ENCODE measurements at places on chromosomes 2 and 18.

DNA sequence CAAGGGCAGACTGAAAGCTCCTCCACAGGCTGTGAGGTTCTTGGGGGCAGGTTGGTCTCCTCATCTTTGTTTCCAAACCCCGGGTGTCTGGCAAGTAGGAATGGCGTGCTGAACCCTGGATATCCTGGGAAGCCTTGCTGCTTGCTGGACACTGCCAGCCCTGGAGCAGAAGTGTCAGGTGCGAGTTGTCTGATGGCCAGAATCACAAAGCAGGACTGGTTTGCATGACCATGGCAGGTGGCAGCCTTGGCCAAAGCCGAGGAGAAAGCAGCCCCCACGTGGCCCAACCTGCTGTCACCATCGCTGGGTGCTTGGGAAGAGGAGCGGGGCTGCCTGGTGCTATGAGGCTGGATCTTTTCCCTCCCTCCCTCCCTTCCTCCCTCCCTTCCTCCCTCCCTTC is 309.5 kb upstream of the HS6ST1 start:
- DNase-seq: peak; percentile 22

GRCh38 chr2:197838036-197838435 is 33.6 kb downstream of the PLCL1 start:
- no peak for DNase-seq

- DNase-seq: no peak
Observed at GRCh38 chr2:208541989-208542464, 135.4 kb downstream of the PTH2R start.

DNA sequence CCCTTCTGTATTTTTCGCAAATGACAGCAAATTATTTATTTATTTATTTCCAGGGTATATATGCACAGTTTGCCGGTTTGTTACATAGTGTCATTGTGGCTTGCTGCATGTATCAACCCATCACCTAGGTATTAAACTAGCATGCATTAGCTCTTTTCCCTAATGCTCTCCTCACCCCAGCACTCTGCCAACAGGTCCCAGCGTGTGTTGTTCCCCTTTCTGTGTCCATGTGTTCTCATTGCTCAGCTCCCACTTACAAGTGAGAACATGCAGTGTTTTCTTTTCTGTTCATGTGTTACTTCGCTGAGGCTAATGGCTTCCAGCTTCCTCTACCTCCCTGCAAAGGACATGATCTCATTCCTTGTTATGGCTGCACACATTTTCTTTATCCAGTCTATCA is 592.3 kb downstream of the TRIB2 start:
- no peak for DNase-seq

DNA sequence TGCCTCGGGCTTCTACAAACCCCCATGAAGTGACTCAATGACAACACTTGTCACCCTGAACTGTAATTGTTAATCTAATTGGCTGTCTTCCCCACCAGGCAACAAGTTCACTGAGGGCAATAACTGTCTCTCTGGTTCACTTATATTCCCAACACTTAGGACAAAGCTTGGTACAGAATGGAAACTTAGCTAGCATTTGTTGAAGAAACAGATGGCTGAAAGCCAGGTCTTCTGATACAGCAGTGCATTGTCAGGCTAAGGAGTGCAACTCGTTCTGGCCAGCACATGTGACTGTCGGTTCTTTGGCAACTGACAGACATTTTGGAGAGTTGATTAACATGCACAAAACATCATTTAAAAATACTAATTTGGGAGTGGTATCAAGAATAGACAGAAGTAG is 14.6 kb upstream of the DNAJC27 start:
- DNase-seq: no peak

DNA sequence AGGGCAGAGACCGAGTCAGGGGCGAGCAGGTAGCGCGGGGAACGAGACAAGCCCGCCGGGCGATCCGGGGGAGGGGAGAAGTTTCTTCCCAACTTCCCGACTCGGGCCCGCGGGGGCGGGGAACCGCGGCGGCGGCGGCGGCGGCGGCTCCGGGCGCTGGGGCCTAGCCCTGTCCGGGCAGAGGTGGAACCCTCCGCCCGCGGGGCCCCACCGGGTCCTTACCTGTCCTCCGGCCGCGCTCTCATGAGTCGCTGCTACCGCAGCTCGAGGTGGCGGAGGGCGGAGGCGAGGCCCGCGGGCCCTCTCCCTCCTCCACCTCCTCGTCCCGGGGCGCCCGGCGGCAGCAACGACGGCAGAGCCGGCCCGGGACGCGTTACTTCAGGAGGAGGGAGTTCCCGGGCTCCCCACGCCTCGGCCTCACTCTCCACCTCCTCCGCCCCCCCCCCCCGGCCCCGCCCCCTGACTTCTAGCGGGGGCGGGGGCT is at the start of gene YES1:
Gene YES1 (minus strand): TSS at position 351 of the 484 bp plus-strand sequence. CDS start 55,415 bp downstream, outside the sequence.
- DNase-seq: no peak

DNA sequence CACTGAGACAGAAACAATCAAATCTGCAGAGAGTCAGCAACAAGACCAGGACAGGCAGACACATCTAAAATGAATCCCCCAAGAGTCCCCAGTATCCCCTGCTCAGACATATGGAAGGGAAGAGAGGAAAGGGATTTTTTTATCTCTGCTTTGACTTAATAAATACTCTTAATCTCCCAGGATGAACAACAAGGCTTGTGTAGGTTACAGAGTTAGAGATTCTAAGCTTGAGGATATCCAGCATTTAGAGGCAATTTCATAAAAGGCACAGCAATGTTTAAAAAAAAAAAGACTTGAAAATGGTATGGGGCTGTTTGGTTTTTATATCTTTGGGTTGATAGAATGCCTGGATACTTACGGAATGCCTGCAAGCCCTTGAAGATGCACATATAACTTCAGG is 199.9 kb downstream of the ARL4C start:
- DNase-seq: no peak

DNA sequence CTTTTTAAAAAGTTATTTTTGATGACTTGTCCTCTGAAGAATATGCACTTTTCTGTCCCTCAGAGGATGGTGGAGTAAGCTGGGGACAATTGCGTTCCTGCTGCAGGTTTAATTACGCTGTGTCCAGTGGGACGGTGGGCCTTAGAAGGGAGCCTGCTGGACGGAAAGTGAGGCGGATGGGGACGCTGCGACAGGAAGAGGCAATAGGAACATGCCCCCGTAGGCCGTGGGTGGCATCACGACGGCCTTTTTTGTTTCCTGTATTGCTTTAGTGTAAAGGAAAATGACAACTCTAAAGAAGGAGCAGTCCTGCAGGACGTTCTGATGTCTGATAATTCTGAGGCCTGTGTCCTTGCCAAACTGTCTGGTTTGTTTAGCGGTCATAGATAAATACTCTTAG is 121.6 kb downstream of the NFATC1 start:
- peak; percentile 34 for DNase-seq

- DNase-seq: no peak
Observed at GRCh38 chr18:37575646-37576045, 10.0 kb upstream of the CELF4 start.

DNA sequence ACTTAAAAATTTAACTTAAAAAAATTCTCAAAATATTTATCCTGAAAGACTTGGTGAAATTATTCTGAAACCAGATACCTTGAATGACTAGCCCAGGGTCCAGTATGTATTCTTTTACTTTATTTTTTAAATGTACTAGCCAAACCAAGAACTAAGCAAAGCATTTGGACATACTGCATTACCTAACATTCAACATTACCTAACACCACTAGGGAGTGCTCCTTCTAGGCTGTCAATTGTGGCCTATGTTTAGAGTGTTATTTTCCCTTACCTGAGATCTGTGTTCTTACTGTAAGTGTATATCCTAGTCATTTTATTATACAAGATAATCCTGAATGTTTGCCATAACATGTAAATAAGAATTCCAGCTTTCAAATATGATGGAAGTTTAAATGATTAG is 496.6 kb downstream of the PTPRM start:
- DNase-seq: no peak

- DNase-seq: no peak
Observed at GRCh38 chr2:60884800-60885199, 3.4 kb downstream of the REL start.

DNA sequence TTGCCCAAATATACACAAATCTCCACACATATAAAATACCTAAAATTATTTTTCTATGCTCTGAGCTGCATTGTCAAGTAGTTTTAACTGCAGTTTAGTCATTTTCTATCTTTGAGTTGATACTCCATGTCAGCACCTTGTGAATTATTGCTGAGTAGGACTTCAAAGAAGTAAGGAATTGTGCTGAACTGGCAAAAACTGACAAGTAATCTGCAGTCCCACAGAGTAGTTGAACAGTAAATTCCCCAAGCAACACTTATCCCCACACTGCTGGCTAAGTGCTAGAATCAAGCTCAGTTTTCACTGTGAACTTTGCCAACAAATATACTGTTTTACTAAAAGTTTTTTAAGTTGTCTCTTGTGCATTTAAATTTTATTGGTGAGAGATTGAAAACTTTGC is 141.8 kb upstream of the ST6GAL2 start:
- no peak for DNase-seq

DNA sequence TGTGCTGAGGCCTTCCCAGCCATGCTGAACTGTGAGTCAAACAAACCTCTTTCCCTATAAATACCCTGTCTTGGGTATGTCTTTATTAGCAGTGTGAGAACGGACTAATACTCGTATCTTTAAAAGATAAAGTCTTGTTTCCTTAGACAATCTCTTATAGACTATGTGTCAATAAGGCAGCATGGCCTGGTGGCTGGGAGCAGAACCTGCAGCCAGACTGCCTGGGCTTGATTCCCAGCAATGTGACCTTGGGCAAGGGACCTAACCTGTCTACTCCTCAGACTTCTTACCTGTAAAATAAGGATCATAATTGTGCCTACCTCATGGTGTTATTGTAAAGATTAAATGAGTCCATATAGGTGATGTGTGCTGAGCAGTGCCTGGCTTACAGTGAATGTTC is 198.7 kb downstream of the CDH20 start:
- DNase-seq: no peak

GRCh38 chr2:177207101-177207500 is 5.5 kb upstream of the HNRNPA3 start:
- no peak for DNase-seq

GRCh38 chr2:212540341-212540740 is 1.7 kb upstream of the ERBB4 start:
- DNase-seq: no peak

DNA sequence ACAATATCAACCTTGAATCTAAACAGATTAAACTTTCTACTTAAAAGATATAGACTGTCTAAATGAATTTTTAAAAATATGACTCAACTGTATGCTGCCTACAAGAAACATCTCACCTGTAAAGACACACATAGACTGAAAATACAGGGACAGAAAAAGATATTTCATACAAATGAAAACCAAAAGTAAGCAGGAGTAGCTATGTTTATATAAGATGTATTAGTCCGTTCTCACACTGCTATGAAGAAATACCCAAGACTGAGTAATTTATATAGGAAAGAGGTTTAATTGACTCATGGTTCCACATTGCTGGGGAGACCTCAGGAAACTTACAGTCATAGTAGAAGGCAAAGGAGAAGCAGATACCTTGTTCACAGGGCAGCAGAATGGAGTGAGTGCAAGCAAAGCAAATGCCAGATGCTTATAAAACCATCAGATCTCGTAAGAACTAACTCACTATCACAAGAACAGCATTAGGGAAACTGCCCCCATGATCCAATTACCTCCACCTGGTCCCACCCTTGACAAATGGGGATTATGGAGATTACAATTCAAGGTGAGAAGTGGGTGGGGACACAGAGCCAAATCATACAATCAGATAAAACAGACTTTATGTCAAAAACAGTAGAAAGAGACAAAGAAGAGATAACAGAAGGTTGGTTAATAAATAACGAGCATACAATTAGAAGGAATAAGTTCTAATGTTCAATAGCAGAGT is 214.4 kb upstream of the SLC39A10 start:
- DNase-seq: no peak

GRCh38 chr18:37705016-37705415 is 139.4 kb upstream of the CELF4 start:
- no peak for DNase-seq

DNA sequence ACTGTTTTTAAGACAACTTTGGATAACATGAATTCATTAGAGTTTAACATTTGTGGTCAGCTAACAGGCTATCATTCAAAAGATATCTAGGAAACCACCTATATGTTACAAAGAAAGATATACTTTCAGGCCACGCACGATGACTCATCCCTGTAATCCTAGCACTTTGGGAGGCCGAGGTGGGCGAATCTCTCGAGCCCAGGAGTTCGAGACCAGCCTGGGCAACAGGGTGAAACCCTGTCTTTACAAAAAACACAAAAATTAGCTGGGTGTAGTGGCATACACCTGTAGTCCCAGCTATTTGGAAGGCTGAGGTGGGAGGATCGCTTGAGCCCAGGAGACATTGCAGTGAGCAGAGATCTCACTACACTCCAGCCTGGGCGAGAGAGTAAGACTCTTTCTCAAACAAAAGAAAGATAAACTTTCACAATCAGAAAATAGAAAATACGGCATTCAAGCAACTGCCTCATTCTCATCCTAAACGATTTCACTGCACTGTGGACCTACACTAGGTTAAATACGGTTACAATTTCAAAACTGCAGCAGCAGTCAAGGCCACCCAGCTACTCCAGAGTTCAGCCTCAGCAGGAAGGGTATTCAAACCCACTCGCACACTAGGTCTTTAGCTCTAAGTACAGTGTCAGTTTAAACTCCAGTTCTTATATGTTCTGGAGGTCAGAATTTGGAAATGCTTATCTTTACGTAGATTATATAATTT is 250.0 kb upstream of the SLC39A10 start:
- no peak for DNase-seq

- no peak for DNase-seq
Observed at GRCh38 chr2:71453404-71454220, at the start of gene DYSF. TSS of gene DYSF (plus strand) at chr2:71453561.

DNA sequence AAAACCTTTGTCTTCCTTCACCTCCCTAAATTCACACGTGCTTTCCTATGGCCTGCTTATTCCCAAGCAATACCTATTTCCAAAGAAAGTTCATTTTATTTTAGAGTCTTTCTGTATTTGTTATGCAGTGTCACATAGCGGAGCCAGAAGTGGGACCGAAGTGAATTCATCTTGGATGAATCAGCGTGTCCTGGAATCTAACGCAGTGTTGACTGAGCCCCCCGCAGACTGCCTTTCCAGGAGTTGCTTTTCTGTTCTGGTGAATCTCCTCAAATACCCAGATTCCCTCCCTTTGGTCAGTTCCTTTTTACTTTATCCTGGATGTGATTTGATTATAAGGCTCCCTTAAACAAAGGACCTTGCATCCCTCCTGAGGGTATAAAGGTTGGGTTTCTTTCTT is 10.8 kb downstream of the ALPP start:
- no peak for DNase-seq

DNA sequence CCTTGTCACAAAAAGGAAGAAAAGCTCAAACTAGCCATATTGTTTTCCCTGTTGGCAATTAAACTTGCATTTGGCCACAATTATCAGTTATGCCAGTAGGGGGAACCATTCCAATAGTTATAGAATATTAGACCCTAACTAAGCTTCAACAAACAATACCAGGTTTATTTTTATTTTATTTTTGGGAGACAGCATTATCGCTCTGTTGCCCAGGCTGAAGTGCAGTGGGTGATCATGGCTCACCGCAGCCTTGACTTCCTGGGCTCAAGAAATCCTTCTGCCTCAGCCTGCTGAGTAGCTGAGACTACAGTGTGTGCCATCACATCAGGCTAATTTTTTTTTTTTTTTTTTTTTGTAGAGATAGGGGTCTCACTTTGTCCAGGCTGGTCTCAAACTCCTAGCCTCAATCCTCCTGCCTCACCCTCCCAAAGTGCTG is 102.1 kb downstream of the ATAD2B start:
- no peak for DNase-seq
